ENCODE measurements at places on chromosomes 4 and X. TPM values are rescaled to one million over a fixed set of nuclear protein-coding genes. Genes with fewer than 3 reads are reported as not detected.

DNA sequence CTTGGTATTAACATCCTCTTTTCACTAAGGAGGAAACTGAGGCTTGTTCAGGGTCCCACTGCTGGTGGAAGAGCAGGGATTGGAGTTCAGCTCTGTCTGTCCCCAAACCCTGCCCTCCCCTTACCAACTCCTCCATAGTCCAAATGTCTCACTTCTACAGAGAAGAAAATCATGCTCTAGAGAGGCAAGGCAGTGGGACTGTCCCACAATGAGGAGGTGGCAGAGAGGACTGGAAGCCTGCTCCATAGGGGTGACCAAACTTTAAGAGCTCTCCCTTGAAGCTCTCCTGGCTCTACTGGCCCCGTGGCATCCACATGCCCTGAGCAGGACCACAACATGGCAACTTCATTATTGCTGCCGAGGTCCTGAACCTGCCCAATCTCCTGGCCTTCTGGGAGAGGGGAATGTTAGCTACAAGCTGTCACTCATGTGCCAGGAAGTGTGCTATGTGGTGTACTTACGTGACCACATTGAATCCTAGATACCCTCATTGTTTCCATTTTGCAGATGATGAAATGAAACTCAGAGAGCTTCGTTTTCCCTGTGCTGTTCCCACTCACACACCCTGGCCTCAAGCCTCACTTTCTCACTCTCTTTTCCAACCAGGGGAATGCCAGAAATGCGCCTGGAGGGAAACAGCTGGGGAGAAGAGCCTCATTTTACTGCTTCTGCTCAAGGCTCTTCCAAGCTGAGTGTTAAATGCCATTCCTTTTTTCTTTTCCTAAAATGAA is 71.5 kb downstream of the ANAPC4 start:
- DNase-seq = no peak

DNA sequence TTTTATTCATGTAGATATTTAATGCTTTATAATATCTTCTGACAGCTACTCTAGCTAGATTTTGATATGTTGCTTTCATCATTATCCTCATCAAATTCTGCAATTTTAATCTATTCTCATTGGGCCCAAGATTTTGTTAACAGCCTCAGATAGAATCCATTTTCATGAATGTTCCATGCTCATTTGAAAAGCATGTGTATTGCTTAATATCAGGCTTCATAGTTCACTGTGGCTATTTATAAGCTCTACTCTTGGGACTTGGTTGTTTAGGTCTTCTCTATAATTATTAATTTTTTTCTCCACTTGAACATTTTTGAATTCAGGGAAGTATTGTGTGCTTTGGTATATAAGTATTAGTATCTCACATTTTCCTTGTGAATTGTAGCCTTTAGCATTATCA is 41.8 kb downstream of the RAB40A start:
- DNase-seq = no peak

GRCh38 chr4:136985683-136986082 is 546.6 kb downstream of the PCDH18 start:
- no peak for DNase-seq

DNA sequence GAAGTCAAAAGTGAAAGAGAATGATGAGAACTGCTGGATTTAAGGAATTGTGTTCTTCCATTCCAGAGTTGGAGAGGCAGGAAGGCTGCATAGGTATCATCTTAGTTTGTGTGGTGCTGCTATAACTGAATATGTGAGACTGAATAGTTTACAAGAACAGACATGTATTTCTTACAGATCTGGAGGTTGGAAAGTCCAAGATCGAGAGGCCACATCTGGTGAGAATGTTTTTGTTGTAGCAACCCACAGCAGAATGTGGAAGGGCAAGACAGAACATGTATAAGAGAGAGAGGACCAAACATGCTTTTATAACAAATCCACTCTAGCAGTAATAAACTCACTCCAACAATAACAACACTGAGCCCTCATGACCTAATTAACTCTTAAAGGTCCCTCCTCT is 408.6 kb downstream of the FAM47B start:
- DNase-seq = no peak

GRCh38 chr4:183241322-183241640 is 78.8 kb downstream of the CLDN22 start:
- no peak for DNase-seq

- DNase-seq = no peak
Observed at GRCh38 chr4:680928-681645, 6.7 kb downstream of the MYL5 start.

DNA sequence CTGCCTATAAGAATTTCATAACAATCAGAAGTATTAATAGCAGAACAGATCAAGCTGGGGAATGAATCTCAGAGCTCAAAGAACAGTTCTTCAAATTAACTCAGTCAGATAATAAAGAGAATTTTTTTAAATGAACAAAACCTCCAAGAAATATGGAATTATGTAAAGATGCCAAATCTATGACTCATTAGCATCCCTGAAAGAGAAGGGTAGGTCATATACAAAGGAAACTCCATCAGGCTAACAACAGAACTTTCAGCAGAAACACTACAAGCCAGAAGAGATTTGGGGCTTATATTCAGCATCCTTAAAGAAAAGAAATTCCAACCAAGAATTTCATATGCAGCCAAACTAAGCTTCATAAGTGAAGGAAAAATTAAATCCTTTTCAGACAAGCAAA is 28.6 kb downstream of the CBR4 start:
- DNase-seq = no peak

GRCh38 chrX:46208225-46208854 is 336.9 kb downstream of the ZNF674 start:
- no peak for DNase-seq

DNA sequence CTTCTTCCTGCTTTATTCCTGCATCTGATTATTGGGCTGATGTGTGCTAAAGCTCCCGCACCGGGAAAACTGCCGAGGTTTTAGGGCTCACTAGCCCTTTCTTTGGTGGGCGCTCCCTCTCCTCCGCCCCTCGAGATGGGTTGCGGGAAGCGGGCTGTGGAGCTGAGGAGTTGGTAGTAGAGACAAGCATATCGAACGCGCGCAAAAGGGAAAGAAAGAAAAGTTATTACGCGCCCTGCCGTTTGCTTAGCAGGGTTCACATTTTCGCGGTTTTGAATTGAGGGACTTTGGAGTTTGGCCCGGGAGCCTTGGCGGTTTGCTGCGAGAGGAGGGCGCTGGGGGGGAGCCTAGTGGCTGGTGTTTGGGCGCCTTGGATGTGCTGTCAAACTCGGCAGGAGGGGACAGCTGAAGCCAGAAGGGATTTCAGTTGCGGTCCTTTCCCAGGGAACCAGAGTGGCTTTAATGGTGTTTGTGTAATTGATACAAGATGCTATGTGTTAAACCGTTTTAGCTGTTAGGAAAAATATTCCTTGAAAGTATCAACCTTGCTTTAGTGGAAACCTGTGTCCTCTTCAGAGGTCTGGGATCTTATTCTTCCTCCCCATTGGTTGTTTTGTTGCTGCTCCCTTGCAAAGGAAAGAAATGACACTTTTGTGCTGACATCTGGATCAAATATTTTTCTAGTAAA is 1.1 kb downstream of the GAB1 start:
- DNase-seq = no peak

The SMIM9 gene
- total RNA-seq = not detected

The KLF8 gene
- 7.9 TPM for total RNA-seq

The ARSJ gene
- not detected for total RNA-seq

The PQBP1 gene
- total RNA-seq = 79.3 TPM
